MCF 10A (cell line): ENCODE measurements at places on chromosomes 4 and X.
A peak's percentile ranks its signal among the peaks of the same experiment; 100 is the strongest.

GRCh38 chr4:169870507-169870906, 112.8 kb upstream of the HPF1 start:
- no peak for DNase-seq

- no peak for DNase-seq
These were observed 25.1 kb upstream of the PLS3 start for GRCh38 chrX:115535844-115536243.

- DNase-seq = no peak
These were observed 86.2 kb downstream of the MAD2L1 start for GRCh38 chr4:119980456-119980855.

- no peak for DNase-seq
These were observed 1063.8 kb upstream of the INTU start for GRCh38 chr4:126568652-126569570.

GRCh38 chrX:49901048-49901447, 21.3 kb upstream of the CLCN5 start:
- no peak for DNase-seq

DNA sequence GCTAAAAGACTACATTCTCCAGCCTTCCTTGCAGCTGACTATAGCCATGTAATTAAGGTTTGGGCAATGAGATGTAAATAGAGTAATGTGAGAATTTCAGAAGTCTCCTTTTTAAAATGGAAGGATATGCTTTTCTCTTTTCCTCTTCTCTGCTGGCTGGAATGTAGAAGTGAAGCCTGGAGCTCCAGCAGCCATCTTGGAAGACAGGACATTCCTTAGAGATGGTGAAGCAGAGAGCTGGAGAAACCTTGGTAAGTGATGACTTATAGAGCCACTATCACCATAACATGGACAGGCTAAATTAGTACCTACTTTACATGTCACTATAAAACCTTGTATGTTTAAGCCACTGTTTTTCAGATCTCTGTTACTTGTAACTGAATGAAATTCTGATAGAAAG, 48.0 kb downstream of the RASL11B start:
- DNase-seq = no peak

DNA sequence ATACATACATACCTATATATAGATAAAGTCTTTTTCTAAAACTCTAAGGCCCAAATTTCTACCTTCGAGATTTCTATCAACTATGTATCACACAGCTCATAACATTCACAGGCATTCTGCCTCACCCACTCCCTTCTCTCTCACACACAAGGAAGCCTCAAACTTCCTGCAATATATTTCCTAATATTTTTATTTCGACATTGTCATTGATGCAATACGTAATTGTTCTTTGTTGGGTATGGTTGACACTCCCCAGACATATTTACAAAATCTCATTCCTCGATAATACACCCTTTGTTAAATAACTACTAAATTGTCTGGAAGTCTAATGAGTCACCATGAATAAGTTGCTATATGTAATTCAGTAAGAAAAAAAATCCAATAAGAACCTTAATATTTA, 143.5 kb downstream of the HNRNPD start:
- DNase-seq = peak; percentile 79
